Immature natural killer cell (primary cell): ENCODE measurements at places on chromosomes 2 and 18.

GRCh38 chr2:187912950-187913349, 358.7 kb upstream of the TFPI start:
- no peak for DNase-seq

DNA sequence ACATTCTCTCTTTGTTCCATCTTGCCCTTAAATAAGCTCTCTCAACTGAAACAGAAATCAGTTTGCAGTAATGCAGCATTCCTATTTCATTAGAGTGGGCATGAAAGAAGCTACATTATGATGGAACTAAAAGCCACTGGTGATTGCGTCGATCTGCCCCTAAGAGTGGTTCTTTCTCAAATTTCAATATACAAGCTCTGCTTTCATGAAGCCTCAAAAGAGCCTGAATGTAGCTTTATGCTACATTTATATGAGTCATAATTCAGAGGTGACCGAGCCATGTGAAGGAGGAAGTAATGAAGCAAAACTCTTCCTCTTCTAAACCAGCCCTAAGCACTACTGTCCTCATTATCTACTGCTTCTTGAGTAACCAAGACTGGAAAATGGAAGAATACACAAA, 64.8 kb upstream of the CYTIP start:
- no peak for DNase-seq

GRCh38 chr2:234395891-234396420, 100.9 kb downstream of the ARL4C start:
- no peak for DNase-seq

DNA sequence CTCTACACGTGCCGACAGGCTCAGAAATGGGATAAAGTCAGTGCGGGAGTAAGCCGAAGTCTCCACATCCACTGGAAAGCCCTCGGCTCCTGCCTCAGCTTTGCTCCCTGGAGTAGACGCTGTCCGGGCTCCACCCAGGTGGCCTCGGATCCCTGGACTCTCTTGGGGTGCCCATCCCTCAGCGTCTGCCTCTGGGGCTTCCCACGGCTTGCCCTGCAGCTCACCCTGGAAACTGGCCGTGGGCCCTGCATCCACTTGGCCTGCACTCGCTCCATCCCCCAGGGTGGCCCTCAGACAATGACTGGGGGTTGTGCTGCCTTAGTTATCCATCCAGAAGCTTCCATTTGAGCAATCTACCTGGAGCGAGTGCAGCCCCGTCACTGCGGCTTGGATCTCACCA, 36.2 kb upstream of the TAF1B start:
- no peak for DNase-seq

- DNase-seq, result no peak
Measured at GRCh38 chr2:233856184-233856583, 1.8 kb upstream of the HJURP start.

- no peak for DNase-seq
Measured at GRCh38 chr2:70855667-70856066, 20.1 kb upstream of the CD207 start.

DNA sequence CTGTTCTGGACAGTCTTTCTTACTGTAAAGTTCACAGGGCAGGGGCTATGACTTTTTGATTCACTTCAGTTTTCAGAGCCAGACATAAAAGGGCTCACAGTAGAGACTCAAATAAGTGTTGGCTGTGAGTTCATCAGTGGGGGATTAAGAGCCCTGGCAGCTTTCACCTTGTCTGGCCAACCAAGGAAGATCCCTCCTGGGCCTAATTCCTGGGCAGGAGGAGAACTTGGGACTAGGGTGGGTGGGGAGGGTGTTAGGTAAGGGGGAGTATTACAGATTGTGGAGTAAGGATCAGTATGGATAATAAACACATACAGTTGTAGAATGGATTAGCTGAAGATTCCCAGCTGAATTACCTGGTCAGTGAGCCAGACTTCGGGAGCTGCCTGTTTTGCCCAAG, 904 bp upstream of the SFXN5 start:
- no peak for DNase-seq

- no peak for DNase-seq
Measured at GRCh38 chr18:46727177-46727576, 29.7 kb downstream of the ST8SIA5 start.

DNA sequence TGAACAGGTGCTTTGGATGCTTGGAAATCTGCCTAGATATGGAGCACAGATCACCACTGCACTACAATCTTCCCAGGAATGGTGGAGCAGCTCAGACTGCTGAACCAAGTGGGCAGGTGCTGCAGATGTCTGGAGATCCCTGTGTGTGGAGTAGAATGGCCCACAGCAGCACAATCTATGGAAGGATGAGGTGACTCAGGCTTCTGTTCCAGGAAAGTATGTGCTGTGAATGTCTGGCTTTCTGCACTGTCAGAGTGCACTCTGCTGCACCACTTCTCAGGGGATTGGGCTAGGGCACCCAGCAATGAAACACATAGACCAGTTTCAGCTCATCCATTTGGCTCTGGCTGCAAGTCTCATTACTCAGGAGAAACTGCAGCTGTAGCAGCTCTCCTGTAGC, 865.4 kb upstream of the NXPH2 start:
- DNase-seq, result no peak

DNA sequence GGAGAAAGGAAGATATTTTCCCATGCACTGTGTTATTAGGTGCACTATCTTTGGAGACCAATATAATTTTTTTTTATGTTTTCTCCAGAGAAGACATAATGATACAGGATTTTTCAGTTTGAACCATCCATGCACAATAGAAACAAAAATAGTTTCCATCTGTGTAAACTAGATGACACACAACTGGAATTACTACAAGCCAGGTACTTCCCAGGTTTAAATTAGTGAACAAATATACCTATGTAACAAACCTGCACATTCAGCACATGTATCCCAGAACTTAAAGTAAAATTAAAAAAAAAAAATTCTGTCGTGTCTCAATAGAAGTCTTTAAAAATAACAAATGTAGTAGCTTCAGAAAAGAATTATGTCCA, 1616.8 kb upstream of the ACVR2A start:
- no peak for DNase-seq

GRCh38 chr2:169272010-169272409, 90.3 kb downstream of the LRP2 start:
- no peak for DNase-seq

- DNase-seq, result no peak
Measured at GRCh38 chr18:22883827-22884226, 49.3 kb upstream of the RBBP8 start.

GRCh38 chr18:2559249-2559648, 12.1 kb downstream of the METTL4 start:
- no peak for DNase-seq

DNA sequence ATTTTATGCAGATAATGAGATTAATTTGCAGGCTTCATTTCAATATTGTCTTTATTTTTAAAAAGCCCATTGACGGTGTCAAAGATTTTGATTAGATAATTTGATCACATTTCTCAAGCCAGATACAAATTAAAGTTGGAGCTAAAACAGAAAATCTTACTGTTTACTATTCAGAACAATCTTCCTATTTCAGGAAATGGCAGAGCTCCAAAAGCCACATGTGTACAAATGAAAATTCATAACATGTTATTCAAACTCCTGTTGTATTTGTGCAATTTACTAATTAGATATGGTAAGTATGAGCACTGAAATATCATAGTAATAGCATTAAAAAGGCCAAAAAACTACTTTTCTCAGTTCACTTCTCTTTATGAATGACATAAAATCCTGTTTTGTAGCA, 682.9 kb downstream of the KCNJ3 start:
- no peak for DNase-seq

DNA sequence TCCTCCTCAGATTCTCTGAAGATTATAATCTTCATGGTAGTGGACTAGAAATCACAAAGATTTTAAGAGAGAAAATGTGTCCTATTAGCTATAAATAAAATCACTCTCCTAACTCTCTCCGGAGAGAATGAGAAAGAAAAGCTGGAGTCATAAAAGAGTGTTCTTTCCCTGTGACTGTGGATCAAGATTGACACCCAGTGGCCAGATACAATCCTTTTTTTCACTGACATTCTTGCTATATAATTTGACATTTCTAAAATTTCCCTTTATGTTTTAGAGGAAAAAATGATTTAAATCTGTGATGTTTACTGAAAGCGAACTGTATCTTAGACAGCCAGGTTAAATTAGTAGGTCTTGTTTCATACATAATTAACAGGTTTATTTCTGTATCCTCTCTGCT, 35.4 kb upstream of the LRP2 start:
- DNase-seq, result no peak

GRCh38 chr18:79939096-79939495, 12.4 kb downstream of the SLC66A2 start:
- no peak for DNase-seq

- no peak for DNase-seq
Measured at GRCh38 chr2:238122287-238123217, 15.9 kb upstream of the KLHL30 start.

- DNase-seq, result no peak
Measured at GRCh38 chr2:206713746-206714145, 4.5 kb downstream of the DYTN start.
